CD14-positive monocyte (primary cell): ENCODE measurements at places on chromosomes 1 and 21. TPM values are rescaled to one million over a fixed set of nuclear protein-coding genes. Genes with fewer than 3 reads are reported as not detected.
A peak's percentile ranks its signal among the peaks of the same experiment; 100 is the strongest.

Gene CD1B
- polyA plus RNA-seq, result 1.5 and 2.3 TPM in 2 replicates

DNA sequence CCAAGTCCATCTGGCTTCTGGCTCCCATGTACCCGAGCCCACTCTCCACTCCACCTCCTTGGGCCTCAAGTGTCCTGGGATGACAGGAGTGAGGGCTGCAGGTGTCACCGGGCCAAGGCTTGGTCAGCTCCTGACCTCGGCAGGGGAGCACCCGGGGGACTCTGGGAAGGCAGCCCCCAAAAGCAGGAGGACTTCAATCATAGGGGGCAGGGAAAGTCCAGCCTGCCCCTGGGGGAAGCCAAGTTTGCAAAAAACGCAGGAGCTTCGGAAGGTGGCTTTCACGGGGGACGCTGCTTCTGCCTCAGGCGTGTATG, 56.8 kb downstream of the KCNAB2 start:
- DNase-seq, result no peak

GRCh38 chr1:60762911-60763310, 319.4 kb upstream of the NFIA start:
- DNase-seq, result no peak

Gene CYP4A22
- not detected in 2 replicates for polyA plus RNA-seq

Gene TMEM240
- polyA plus RNA-seq, result not detected

GRCh38 chr1:80047791-80048190, 1041.3 kb upstream of the ADGRL4 start:
- no peak for DNase-seq

- DNase-seq, result no peak
Observed at GRCh38 chr1:165949335-165950130, 122.1 kb downstream of the UCK2 start.

Gene CASQ2
- not detected in 2 replicates for polyA plus RNA-seq

Gene IQGAP3
- not detected for polyA plus RNA-seq

Gene PDC
- not detected for polyA plus RNA-seq

- no peak for DNase-seq
Observed at GRCh38 chr1:64581135-64581842, 111.4 kb downstream of the CACHD1 start.

GRCh38 chr21:34889676-34890469, 159.2 kb downstream of the RUNX1 start:
- DNase-seq, result peak; percentile 78

Gene EPS8L3
- not detected for polyA plus RNA-seq

- DNase-seq, result no peak
Observed at GRCh38 chr1:213929398-213929797, 58.4 kb upstream of the PROX1 start.

DNA sequence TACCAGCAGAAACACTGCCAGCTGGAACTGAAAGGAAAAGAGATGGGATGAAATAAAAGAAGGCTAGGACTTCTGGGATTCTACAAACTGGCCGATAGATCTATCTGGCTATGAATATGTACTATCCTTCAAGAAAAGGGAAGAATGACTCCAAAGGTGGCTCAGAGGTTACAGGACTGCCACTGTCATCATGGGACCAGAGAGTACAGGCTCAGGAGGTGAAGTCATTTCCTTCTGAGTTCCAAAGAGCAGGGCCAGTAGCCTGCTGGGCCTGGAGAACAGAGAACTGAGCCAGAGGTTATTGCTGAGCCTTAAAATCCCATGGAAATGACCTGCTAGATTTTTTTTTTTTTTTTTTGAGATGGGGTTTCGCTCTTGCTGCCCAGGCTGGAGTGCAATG, 27.6 kb downstream of the ZNF496 start:
- no peak for DNase-seq

- DNase-seq, result no peak
Observed at GRCh38 chr1:19308509-19308907, 3.4 kb downstream of the AKR7A2 start.

- DNase-seq, result no peak
Observed at GRCh38 chr1:27967106-27967883, 7.5 kb downstream of the XKR8 start.

GRCh38 chr1:3586986-3587759, 24.1 kb downstream of the MEGF6 start:
- DNase-seq, result no peak

Gene TNFRSF18
- not detected for polyA plus RNA-seq

GRCh38 chr1:152473887-152474537, 36.6 kb upstream of the LCE5A start:
- no peak for DNase-seq

- no peak for DNase-seq
Observed at GRCh38 chr21:27769763-27770162, 802.9 kb upstream of the ADAMTS5 start.

DNA sequence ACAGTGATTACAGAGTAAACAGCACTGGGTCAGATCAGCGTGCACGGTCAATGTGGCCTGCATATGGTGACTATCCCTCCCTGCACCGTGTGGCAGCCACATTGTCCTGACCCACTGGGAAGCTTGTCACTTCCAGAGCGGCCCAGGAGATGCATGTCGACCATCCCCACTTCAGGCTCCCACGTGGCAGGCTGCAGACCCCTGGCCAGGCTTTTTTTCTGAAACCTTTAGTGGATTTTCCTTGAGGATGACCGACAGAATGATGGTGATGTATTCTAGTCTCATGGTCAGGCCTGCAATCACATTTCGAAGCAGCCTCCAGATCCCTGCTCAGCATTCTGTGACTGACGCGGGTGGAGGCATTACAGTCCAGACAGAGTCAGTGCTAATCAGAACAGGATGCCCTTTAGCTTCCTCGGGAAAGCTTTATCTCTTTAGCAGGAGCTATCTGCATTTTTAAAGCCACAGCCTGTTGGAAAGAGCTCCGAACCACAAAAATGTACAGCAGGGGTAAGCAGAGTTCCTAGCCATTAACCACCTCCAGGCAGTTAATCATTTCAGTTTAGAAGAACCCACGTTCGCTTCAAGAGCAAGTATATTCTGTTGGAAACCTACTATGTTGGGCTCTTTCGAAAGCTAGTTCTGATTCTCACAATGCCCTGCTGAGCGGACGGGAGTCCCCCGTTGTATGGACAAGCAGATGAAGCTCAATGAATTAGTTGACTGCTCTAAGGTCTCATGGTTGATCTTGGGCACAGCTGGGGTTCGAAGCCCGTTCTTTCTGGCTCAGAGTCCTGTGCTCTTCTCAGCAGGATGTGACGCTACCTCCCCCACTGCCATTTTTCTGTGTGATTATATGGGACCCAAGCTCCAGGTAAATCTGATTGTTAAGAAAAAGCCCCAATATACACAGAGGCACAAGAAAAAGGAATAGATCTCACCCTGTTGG, 56.5 kb downstream of the IRF2BP2 start:
- no peak for DNase-seq

GRCh38 chr1:47178654-47179016, 11.2 kb downstream of the PDZK1IP1 start:
- no peak for DNase-seq

- peak; percentile 53 for DNase-seq
Observed at GRCh38 chr21:32770871-32771523, 558 bp downstream of the PAXBP1 start.

DNA sequence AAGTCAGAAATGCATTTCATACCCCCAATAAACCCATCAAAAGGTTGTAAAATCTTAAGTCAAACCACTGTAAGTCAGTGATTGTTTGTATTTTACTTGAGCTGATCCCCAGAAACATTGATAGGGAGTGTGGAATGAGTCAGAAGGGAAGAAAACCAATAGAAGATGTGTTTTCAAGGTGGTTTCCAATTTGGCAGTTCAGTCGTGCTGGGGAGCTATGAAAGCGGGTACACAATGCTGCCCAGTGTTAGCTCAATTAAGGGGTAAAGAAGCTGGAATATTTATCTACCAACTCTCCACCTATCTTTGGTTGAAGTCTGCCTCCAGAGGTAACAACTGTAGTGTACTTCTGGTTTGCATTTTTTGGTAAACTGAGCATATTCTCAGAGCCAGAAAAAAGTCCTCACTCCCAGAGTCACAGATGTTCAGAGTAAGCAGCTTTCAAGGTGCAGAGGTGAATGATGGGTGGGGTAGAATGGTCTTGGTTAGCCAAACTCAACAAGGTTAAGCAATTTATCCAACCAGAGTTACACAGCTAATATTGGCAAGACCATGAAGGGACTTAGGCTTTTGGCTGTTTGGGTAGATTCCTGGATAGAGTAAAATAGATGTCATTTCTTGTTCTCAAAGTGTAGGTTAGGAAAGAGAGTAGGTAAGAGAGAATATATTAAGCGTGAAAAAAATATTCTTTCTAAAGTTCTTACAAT, 202.9 kb upstream of the ADGRL2 start:
- DNase-seq, result no peak

Gene RAP1GAP
- polyA plus RNA-seq, result not detected

- no peak for DNase-seq
Observed at GRCh38 chr1:68229650-68230483, 2.5 kb downstream of the WLS start.

GRCh38 chr1:182174513-182174855, 113.0 kb upstream of the ZNF648 start:
- DNase-seq, result no peak

Gene NHLH1
- not detected for polyA plus RNA-seq

GRCh38 chr1:117534995-117535467, 70.8 kb upstream of the TENT5C start:
- DNase-seq, result peak; percentile 32

DNA sequence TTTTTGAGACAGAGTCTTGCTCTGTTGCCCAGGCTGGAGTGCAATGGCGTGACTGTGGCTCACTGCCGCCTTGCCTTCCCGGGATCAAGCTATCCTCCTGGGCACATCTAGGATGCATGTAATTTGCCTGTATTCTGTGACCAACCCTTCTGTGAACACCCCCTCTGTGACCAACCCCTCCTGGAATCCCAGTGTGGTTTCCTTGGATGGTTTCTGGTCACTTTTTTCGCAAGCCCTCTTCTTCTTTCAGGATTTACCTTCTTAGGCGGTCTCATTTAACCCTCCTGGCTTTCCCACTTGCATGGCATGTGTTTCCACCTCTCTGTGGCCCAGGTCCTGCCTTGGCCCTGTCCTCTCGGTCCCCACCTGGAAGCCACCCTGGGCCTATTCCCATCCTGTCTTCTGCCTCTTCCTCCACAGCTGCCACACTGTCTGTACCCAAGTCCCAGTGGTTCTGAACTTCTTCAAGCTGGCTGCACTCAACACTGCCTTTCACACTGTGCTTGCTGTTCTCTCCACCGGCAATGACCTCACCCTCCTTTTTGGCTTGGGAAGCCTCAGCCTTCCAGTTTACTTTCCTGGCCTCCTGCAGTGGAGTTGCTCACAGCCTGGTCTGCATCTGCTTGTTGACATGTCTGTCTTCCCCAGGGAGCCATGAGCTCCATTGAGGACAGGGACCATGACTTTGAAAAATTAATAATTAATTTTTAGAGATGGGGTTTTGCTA, 57.0 kb downstream of the DISC1 start:
- no peak for DNase-seq

GRCh38 chr1:172602706-172603105, 56.2 kb upstream of the FASLG start:
- DNase-seq, result no peak

DNA sequence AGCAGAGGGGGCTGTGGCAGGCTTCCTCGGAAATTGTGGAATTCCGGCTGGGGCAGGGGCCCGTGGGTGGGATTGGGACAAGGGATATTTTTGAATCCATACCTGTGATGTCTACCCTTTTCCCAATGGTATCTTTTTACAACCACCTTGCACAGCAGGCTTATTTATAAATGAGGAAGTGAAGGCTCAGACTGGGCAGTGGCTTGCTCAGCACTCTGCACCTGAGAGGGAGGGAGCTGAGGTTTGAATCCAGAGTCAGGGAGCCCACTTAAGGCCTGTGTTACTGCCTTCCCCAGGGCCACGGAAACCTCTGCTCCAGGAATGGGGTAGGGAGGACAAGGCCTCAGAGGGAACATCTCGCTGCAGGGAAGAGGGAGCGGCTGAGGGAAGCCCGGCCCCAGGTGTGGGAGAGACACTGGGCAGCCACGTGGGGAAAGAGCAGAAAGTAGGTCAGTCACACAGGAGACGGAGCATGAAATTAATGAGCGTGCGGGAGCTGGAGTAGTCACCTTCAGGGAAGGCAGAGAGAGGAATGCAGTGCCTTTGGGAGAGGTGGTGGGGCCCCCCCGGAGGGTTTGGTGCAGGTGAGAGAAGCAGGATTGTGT, 35.4 kb upstream of the SCMH1 start:
- peak; percentile 40 for DNase-seq

DNA sequence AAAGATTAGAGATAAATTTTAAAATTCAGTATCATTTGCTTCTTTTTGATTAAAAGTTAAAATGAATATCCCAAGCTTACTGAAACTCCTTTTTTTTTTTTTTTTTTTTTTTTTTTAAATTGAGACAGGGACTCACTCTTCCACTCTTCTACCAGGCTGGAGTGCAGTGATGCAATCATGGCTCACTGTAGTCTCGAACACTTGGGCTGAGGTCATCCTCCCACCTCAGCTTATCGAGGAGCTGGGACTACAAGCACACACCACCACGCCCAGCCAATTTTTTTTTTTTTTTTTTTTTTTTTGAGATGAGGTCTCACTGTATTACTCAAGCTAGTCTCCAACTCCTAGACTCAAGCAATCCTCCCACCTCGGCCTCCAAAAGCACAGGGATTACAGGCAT, 92.1 kb upstream of the RGS18 start:
- DNase-seq, result no peak

DNA sequence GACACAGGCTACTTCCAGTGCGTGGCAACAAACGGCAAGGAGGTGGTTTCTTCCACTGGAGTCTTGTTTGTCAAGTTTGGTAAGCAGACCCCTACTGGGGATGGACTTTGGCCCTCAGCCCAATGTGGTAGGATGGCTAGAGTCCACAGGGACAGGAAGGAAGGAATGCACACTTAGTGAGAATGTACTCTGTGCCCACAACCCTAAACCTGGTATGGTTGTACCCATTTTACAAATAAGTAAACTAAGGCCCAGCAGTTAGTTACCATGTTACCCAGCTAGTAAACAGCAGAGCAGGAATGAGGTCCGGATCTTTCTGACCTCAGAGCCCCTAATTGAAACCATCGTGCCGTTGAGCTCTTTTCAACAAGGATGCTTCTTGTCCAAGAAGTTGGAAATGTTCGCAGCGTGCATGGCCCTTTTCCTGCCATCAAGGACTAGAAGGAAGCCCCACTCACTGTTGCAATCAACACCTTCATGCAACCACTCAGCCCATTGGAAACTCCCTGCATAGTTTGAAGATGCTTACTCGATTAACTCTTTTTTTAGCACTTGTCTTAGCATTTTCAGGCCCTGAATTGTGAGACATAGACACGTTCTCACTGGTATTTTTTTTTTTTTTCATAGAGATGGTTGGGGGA, 153.4 kb upstream of the UBE2U start:
- DNase-seq, result no peak

Gene CBR3
- not detected in 2 replicates for polyA plus RNA-seq

GRCh38 chr1:46603858-46604549, at the start of gene MKNK1:
MKNK1 (minus strand) TSS chr1:46604268; CDS start chr1:46583327, 20,941 bp downstream.
- peak; percentile 91 for DNase-seq

DNA sequence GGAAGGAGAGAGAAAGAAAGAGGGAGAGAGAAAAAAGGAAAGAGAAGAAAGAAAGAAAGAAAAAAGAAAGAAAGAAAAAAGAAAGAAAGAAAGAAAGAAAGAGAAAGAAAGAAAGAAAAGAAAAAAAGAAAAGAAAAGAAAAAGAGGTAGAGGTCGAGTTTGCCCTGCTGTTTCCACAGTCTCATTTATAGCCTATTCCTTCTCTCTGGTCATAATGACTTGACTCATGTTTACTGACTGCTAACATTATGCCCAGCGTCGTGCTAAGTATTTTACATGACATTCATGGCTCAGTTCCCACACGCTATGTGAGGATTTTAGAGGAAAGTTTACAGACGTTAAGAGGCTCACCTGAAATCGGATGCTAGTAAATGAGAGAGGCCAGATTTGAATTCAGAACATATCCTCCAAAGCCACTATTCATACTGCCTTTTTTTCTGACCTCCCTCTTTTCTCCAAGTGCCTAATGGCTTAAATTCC, 263.0 kb downstream of the TNR start:
- no peak for DNase-seq

Gene TMIGD3
- 3.1 TPM for polyA plus RNA-seq
